ENCODE measurements at places on chromosomes 4 and X.

DNA sequence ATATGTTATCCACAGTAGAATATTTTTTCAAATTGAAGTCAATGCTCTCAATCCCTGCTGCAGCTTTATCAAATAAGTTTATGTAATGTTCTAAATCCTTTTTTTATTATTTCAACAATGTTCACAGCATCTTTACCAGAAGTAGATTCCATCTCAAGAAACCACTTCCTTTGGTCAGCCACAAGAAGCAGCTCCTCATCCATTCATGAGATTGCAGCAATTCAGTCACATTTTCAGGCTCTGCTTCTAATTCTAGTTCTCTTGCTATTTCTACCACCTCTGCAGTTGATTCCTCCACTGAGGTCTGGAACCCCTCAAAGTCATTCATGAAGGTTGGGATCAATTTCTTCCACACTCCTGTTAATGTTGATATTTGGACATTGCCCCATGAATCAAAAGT lies 2301.3 kb upstream of the TENM3 start:
- no peak for DNase-seq

GRCh38 chr4:180610324-180610723 lies 1632.9 kb upstream of the TENM3 start:
- no peak for DNase-seq

- DNase-seq, result no peak
These were observed 80.6 kb upstream of the DHX15 start for GRCh38 chr4:24664956-24665355.

- no peak for DNase-seq
These were observed 81.0 kb upstream of the ZDHHC15 start for GRCh38 chrX:75603833-75604232.

- no peak for DNase-seq
These were observed 499.9 kb upstream of the AADAT start for GRCh38 chr4:170589597-170590191.

GRCh38 chrX:115650449-115650848 lies 89.5 kb downstream of the PLS3 start:
- DNase-seq, result no peak

GRCh38 chr4:6463311-6464289 lies 8.8 kb downstream of the PPP2R2C start:
- no peak for DNase-seq

DNA sequence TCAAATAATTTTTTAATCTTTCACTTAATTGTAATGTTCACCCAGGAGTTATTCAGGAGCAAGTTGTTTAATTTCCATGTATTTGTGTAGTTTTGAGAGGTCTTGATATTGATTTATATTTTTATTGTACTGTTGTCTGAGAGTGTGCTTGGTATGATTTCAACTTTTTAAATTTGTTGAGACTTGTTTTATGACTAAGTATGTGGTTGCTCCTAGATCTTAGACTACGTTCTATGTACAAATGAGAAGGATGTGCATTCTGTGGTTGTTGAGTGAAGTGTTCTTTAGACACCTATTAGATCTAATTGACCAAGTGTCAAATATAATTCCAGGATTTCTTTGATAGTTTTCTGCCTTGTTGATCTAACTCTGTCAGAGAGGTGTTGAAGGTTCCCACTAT lies 353.3 kb upstream of the GNPDA2 start:
- no peak for DNase-seq

DNA sequence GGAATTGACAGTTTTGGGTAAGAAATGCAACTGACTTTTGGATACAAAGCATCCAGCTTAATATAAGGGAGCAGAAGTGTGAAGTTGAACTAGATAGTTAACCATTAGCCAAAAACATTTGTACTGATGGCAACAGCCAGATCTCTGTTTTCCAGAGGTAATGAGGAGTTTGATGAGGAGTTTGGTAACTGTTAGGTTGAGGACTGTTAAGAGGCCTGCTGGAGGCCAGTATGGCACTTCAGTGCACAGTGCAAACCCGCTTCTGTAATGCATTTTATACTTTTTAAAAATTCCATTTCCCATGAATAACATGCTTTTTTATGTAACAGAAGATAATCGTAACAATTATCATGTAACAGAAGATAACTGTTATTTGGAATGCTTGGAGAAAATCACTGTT lies 30.0 kb downstream of the CDKL5 start:
- no peak for DNase-seq

DNA sequence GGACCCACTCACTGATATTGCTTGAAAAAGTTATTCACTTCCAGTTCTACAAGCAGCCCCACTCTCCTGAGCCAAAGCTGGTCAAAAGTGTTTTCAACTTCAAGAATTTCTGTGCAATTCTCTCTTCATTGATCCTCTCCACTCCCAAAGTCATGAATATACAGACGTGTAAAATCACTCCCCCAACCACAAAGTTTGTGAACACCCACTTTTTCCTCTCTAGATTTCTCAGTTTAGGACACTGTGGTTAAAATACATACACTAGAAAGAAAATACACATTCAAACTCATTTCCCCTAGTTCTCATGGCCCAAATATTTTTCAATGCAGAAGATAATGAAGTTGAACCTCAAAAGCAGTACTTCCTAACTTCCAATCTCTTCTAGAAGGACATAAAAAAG lies 116.3 kb downstream of the MSN start:
- no peak for DNase-seq

GRCh38 chr4:78565971-78566372 lies 14.4 kb downstream of the ANXA3 start:
- DNase-seq, result no peak

- DNase-seq, result no peak
These were observed 493.0 kb downstream of the TLL1 start for GRCh38 chr4:166366012-166366411.

GRCh38 chr4:124414276-124415040 lies 298.1 kb downstream of the ANKRD50 start:
- DNase-seq, result no peak

DNA sequence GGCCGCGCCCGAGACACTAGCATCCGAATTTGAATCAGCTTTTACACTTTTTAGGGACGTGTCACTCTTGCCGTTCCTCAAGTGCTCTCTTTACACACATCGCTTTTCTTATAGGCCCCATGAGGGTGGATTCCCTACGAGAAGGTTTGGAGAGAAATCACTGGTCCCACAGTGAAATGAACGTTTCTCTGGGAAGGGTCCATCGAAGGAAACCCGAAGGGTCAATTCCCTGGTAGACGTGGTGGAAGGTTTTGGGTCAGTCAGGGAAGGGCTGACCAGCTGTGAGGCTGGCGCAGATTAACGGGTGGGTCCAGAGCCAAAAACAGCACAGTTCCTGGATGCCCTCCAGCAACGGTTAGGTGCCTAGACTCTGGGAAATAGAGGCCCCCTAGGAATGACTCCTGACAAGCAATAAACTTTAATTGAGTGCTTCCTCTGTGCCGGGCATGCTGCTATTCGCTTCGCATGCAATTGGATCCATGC lies 35.9 kb downstream of the ETDC start:
- DNase-seq, result no peak

- no peak for DNase-seq
These were observed 16.4 kb upstream of the PRSS48 start for GRCh38 chr4:151260526-151260925.

GRCh38 chrX:151515237-151515636 lies 48.2 kb upstream of the PASD1 start:
- no peak for DNase-seq

DNA sequence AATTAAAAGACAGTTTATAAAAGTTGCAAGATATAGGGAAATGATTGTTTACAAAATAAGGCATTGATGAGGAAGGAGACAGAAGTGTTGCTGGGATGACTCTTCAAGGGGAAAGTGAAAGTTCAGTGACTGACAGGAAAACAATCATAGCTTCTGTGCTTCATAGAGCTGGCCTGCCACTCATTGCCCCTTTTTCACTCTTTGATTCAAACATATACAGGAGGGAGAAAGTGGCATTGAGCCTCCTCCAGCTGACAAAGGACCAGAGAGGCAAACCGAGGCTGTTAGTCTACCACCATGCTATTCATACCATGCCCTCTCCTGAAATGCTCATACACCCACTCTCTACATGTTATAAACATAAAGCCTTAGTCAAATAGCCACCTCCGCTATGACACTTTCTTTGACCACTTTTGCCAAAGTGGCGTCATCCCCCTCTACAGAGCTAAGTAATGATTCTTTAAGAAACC lies 79.2 kb upstream of the ATOH1 start:
- DNase-seq, result no peak

GRCh38 chr4:161540265-161540664 lies 623.5 kb downstream of the FSTL5 start:
- no peak for DNase-seq

DNA sequence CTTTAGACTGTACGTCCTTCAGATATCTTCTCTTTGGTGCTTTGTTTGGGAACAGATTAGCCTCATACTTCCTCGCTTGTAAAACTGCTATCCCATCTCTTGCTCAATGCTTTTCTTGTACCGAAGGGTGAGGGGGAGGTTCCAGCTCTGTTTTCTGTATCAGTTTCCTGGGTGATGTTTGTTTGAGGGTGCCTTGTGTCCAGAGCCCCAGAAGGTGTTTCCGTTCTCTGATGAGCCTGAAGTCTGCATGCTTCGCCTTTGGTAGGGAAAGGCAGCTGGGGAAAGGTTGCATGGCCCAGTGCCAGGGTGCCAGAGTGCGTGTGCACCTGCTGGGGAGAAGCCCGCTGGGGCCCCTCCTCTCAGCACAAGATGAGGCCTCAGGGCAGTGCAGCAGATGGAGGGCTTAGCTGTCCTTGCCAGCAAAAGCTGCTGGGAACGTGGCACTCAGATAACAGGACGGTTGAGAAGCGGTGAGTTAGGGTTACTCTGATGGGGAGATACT lies 73.7 kb downstream of the TBL1X start:
- no peak for DNase-seq

DNA sequence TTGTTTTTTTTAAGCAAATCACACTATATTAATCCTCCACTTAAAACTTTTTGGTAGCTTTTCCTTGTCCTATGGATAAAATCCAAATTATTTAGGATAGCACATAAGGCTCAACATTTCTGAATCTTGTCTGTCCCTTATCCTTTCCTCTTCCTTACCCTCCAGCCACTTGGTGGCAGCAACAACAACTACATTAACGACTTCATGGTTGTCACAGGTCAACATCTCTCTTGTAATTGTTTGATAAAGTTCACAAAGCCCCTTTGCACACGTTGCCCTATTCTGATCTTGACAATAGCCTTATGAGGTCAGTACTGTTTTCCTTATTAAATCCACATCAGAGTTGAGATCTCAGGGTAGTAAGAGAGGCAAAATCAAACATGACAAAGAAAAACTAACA lies 269.0 kb upstream of the PABPC4L start:
- no peak for DNase-seq

DNA sequence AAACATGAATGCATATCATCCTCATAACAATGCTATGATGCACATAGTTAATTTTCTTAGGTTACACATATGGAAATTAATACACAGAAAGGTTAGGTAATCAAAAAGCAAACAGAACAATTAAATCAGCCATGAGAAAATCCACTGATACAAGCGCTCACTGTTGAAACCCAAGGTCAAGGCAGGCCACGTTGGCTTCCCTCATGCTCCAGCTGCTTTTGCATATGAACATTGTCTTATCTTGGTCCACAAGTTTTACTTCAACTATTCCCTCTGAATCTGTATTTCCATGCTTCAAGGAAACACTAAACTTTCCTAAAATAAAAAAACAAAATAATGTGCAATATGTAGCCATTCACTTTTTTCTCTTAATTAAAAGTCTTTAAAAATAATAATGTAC lies 34.5 kb upstream of the PLA2G12A start:
- no peak for DNase-seq

DNA sequence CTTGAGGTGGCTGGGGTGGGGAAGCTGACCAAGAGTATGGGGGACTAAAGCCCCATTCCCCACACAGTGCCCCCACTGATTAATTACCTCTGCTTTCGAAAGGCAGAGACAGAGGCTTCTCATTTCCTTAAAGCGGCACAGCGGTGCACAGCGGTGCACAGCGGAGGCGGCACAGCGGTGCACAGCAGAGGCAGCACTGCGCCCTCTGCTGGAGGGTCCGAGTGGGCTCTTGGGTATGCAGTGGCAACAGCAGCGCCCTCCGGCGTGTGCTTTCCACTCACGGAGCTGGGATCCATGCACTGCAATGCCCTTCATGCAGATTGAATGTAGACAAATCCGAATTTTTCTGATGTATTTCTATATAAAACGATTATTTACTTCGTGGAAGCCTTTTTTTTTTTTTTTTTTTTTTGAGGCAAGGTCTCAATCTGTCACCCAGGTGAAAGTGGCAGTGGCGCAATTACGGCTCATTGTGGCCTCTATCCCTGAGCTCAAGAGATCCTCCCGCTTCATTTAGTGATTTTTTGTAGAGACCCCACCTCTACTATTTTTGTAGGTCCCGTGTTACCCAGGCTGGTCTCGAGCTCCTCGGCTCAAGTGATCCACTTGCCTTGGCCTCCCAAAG lies 19.7 kb upstream of the PRPS2 start:
- peak; percentile 44 for DNase-seq

DNA sequence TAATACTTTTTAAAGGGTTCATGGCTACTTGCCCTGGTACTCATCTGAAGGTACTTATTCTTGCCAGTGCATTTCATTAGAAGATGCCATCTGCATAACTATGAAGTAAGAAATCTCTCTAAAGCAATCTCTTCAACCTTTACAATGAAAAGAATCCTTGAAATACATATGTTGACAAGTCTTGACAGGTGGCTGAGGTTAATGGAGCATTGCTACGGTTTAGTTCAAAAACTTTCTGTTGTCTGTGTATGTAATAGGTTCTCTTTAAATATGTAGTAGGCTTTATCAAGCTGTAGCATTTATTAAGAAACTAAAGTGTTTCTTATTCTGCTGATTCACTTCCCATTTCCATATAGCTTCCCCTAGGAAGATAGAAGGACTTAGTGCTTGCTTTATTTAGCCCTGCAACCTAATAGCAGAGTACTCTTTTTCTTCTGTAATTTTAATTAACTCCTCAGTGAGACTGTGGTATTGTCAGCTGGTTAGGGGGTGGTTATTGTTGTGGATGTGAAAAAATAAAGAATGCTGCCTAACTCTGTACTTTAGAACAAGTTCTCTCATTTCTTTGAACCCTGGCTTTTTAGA lies 39.3 kb downstream of the SLAIN2 start:
- DNase-seq, result no peak

GRCh38 chrX:121876305-121876704 lies 828.9 kb downstream of the GLUD2 start:
- no peak for DNase-seq

GRCh38 chr4:36316607-36317006 lies 35.2 kb downstream of the DTHD1 start:
- no peak for DNase-seq

GRCh38 chrX:100647739-100648138 lies 3.7 kb downstream of the SRPX2 start:
- no peak for DNase-seq

DNA sequence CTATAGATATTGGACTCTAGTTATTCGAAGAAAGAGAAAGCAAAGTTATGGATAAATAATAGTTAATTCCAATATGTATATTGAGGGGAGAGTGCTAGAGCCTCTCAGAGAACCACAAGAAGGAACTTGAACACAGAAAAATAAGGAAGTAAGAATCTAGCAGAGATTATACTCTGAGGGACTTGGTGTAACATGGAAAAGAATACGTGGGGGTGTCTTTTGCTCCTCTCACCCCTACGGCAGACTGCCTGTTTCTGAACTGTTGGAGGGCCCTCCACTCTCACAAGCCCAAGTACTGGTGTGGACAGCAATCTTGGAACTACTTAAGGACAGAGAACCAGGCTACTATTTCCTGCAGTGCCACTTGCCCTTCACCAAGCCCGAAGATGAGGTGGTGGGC lies 1174.4 kb upstream of the PCDH10 start:
- no peak for DNase-seq
